ENCODE measurements at places on chromosomes 7 and 10.
A peak's percentile ranks its signal among the peaks of the same experiment; 100 is the strongest.

DNA sequence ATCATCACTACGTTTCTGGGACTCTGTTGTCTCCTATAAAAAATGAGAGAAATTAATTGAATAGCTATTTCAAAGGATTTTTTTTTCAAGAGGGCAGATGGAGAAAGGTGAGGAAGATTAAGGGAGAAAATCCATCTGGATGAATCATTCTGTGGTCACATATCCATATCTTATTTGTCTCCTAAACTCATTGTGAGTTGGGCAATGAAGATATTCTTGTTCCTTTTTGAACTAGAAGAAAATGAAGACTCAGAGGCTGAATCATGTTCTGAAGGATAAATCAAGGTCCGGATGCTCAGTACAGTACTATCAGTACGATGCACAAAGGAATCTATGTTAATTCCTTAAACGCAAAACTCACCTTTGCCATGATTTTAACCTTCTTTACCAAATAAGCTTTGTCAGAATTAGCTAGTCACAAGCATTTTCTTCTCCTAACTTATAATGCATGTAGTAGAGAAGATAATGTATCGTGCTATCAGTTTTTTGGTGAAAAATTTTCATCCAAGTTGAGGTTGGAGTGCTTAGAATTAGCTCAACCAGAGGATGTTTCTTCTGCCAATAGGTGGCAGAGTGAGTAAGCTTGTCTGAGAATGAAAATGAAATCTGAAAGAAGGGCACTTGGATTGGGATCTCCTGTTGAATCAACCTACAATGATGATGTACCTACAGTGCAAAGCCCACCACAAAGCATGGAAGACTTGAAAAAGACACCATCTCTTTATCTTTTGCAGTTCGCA, 446.9 kb downstream of the KIF20B start:
- DNase-seq: no peak

DNA sequence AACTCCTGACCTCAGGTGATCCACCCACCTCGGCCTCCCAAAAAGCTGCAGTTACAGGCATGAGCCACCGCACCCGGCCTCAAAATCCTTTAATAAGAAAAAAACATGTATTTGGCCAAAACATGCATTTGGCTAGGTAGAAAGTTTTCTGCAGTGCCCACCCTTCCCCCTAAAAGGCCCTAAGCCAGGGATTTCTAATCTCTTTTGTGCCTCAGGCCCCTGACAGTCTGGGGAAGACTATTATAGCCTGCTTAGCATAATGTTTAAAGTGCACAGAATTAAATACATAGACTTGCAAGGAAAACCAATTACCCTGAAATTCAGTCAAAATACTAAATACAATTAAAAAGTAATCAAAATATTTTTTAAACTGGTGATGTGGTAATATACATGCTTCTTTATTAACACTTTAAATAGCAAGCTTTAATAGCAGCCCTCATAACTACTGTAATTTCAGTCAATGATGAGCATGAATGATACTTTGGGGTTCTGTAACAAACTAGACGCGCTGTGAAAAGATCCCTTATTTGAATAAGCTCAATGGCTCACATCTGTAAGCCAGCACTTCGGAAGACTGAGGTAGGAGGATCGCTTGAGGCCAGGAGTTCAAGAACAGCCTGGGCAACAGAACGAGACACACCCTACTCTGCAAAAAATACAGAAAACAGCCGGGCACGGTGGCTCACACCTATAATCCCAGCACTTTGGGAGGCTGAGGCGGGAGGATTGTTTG, 29.9 kb downstream of the SPDYE6 start:
- DNase-seq: no peak

GRCh38 chr10:52994370-52994769, 221.8 kb upstream of the MBL2 start:
- no peak for DNase-seq

DNA sequence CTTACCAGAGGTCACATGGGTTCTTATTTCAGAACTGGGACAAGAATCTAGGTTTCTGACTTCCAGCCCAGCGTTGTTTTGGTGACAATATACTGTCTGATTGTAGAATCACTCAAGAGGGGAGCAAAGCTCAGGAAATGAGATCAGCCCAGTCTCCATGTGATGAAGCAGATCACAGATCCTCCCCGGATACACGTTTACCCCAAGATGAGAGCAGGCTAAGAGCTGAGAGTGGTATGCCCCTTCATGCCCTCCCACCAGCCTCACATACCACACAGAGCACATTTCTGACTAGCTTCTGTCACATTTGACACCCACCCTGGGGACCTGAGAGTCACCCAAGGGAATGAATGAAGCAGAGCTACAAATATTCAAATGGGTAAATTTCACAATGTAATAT, 27.1 kb upstream of the PRKCQ start:
- DNase-seq: no peak

- DNase-seq: no peak
These were observed 5.4 kb downstream of the SFR1 start for GRCh38 chr10:104127411-104127810.

DNA sequence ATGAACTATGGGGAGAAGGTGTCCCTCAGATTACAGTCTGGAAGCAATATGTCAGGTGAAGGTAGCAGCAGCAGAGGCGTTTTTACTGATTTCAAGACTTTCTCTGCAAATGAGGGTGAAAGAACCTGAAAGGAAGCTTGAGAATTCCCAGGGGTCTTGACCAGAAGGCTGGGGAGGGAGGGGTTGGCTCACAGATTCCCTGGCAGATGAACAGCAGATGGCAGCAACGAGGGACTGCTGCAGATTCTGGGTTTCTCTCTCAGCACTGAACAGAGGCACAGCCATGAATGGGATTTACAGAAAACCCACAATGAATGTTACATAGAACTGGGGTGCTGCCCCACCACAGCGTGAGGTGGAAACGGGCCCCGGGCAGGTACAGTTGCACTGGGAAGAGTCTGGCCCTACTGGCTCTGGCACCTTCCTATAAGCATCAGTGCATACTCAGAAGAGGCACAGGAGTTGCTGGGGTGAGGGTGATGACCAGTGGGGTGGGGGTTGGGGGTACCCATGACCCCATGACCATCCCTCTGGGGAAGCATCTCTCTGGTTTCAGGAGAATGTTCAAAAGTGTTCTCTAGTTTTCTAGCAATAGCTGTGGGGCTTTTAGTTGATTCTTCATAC, 317.8 kb downstream of the SH2D4B start:
- no peak for DNase-seq

- DNase-seq: no peak
These were observed 8.7 kb upstream of the BHLHA15 start for GRCh38 chr7:98202367-98203195.

- no peak for DNase-seq
These were observed 113.4 kb upstream of the SVIL start for GRCh38 chr10:29748109-29748650.

- DNase-seq: peak; percentile 76
These were observed 311.3 kb upstream of the ZMIZ1 start for GRCh38 chr10:78757344-78757925.

DNA sequence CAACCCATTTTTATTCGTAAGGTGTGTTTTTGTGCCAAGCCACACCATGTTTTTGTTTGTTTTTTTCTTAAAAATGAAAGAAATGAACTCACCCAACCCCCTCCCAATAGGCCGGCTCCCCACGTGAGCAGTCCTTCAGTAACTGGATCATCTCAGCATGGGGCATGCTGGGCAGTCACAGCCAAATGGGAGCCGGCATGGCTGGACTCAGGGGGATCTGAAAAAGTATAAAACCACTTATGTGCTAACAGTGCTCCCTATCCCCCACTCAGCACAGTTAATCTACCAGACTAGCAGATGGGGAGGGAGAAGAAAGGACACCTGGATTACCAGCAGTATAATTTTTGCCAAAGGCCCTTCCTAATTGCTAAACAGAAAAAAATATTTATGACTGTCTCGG, 39.3 kb downstream of the BAZ1B start:
- DNase-seq: no peak

DNA sequence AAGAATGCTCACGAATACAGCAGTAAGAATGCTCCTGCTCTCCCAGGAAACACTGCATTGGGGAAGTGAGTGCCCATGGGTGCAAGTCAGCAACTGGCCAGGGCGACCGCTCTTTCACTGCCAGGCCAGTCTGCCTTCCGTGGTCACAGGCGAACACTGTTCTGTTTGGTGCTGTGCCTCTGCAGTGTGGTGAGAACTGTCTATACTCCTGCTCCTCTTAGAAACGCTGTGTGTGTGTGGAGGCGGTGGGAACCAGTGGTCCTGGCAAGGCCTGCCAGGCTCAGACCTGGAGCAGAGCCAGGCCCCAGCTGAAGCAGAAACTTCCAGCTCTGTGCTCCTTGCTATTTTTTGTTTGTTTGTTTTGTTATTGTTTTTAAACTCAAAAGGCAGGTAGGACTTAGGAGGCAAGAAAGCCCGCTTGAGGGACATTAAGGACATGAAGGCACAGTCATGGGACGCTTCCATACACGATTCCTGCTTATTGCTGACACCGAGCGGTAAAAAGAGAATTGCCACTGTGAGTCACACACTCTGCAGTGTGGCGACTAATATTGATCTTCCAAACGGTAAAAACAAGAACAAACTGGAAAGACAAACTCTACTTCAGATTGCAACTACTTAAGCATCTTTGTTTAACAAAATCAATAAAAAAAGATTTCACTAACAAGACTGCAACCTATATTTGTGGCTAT, 430.8 kb downstream of the DNAJB6 start:
- DNase-seq: no peak

GRCh38 chr7:87058744-87059524, 520 bp downstream of the ELAPOR2 start:
- peak; percentile 7 for DNase-seq

GRCh38 chr7:79598351-79598750, 144.9 kb upstream of the MAGI2 start:
- no peak for DNase-seq

All from AG08395 (cell line).